Cardiac muscle cell (in vitro differentiated cells and primary cell): ENCODE measurements at places on chromosomes 3 and 15. TPM values are rescaled to one million over a fixed set of nuclear protein-coding genes. Genes with fewer than 3 reads are reported as not detected.

The PLIN1 gene
- polyA plus RNA-seq = 0.09 and 0.85 TPM in 2 replicates

DNA sequence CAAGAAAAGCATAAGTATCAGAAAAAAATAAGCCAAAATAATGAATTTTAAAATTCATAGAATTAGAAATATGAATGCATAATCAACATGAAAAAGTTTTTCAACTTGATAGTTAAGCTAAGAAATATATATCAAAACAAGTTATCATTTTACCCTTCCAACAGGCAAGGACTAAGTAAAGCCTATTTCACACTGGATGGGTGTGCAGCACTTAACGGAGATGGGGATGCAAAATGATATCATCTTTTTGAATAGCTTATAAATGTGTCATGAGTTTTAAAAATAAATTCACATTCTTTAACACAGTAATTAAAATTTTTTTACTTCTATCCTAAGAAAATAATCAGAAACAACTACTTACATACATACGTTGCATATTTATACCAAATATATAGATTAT is 20.9 kb downstream of the PIK3R4 start:
- no peak for DNase-seq

DNA sequence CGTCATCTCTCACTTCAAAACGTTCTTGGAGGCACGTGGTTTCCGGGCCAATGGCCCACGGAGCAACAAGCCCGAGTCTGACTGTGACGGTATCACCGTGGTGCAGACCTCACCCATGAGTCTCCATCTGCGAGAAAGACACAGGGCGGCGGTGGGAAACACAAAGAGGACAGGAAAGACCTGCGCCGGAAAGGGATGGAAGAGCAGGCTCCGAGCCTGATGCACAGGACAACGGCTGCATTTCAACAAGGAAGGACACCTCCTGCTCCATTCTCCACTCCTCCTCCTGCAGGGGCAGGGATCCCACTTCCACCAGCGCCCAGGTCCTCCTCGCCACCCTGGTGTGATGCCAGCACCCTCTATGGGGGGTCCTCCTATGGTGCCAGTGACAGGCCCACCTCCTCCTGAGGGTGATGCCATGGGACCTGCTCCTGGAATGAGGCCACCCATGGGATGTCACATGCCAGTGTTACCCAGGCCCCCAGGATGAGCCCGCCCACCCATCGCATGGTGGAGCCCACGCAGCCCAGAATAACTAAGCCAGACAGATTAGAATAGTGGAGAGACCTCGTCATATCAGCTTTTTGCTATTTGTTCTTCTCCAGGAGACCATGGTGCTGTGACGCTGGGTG is 73.0 kb upstream of the PCSK6 start:
- no peak for DNase-seq

GRCh38 chr3:143242101-143242500 is 122.5 kb downstream of the CHST2 start:
- DNase-seq = no peak

DNA sequence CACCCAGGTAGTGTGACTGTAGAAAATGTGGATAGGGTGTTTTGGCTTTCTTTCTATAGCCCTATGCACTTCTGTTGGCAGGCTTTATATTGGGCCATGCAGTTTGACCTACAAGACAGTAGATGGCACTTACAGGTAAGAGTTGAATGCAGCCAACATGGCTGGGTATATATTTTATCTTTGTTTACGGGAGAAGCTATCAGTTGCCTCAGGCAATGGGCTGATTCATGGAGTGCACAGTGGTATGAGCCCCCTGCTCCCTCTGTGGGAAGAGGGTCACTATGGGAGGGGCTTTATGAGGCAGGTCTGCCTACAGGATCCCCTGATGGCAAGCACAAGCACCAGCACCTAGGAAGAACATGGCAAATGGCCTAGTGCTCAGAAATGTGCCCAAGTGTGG is 301.2 kb upstream of the CDIN1 start:
- DNase-seq = no peak

- DNase-seq = peak; percentile 51
These were observed 83.1 kb downstream of the CACNA1D start for GRCh38 chr3:53577506-53577905.

DNA sequence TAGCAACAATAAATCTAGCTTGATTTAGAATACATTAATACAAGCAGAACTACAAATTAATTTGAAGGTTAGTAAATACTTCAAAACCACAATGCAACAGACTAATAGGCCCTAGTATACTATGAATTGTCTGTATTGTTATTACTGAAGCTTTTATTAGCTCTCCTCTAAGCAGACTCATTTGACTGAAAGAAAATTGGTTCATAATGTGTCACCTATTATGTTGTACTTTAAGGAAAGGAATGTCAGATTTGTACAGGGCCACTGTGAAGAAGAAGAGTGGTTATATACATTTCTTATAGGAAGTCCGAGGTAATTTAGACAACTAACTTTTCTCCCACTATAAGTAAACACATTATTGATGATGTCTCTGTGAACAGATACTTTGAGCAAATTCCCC is 954.5 kb downstream of the ZPLD1 start:
- no peak for DNase-seq

GRCh38 chr3:123909785-123910184 is 25.7 kb upstream of the MYLK start:
- DNase-seq = no peak

The NUP210 gene
- 23.7 and 28.6 TPM in 2 replicates for polyA plus RNA-seq

DNA sequence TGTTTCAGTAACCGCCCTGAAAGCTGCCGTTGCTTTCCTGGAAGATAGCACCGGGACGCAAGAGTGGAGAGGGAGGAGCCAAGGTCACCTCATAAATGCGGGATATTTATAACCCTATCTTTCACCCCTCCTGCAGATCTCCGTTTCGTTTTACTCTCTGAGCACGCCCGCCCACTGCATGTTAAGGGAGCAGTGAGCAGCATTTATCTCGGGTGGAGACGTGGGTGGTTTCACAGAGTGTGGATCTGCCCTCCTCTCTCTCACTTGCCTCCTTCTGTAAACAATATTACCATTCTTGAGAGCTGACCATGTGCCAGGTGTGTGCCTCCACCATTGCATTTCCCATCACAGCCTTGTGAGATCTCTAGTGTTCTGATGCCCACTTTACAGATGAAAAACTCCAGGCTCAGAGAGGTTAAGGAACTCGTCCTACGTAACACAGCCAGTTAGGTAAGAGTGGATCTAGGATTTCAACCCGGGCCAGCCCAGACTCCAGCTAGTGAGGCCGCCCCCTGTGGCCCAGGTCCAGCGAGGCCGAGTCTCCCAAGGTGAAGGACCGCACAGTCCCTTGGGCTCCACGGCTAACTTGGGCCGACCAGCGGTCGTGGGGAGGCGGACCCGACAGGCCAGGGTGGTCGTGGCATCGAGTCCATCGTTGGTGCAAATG is 16.9 kb upstream of the SEMA4B start:
- DNase-seq = peak; percentile 92

The SV2B gene
- 0.32 TPM in 1 of 2 replicates, not detected in the other for polyA plus RNA-seq

The SSUH2 gene
- polyA plus RNA-seq = not detected in 2 replicates

The DPPA2 gene
- polyA plus RNA-seq = not detected in 2 replicates

- no peak for DNase-seq
These were observed 38.0 kb downstream of the MGLL start for GRCh38 chr3:127784283-127784682.

DNA sequence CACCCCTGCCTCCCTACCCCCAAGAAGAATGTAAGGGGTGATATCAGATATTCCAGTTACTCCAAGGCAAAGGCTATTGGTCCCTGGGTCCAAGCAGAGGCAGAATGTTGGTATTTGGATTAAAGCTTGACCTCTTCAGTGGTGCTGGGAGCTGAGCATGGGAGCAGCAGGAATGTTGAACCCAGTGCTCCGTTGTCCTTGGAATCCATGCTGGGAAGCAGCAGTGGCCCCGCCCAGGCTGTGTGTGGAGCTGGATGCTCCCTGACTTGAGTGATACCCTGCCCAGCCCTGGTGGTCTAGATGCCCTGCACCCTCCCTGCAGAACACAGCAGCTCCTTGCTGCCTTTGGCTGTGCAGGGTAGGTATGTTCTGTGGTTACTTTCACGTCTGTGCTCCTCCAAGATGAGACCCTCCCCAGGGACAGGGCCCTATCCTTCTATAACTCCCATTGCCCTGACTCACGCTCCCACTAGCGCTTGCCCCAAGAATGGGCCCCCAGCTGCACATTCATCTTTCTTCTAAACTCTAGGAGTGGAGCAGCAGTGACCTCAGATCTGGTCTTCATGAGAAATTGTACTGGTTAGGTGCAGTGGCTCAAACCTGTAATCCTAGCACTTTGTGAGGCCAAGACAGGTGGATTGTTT is 35.1 kb downstream of the UMPS start:
- DNase-seq = no peak

- peak; percentile 69 for DNase-seq
These were observed 116.2 kb downstream of the MFSD1 start for GRCh38 chr3:158918008-158918407.

GRCh38 chr15:52139599-52140462 is 27.3 kb upstream of the BCL2L10 start:
- DNase-seq = peak; percentile 79

DNA sequence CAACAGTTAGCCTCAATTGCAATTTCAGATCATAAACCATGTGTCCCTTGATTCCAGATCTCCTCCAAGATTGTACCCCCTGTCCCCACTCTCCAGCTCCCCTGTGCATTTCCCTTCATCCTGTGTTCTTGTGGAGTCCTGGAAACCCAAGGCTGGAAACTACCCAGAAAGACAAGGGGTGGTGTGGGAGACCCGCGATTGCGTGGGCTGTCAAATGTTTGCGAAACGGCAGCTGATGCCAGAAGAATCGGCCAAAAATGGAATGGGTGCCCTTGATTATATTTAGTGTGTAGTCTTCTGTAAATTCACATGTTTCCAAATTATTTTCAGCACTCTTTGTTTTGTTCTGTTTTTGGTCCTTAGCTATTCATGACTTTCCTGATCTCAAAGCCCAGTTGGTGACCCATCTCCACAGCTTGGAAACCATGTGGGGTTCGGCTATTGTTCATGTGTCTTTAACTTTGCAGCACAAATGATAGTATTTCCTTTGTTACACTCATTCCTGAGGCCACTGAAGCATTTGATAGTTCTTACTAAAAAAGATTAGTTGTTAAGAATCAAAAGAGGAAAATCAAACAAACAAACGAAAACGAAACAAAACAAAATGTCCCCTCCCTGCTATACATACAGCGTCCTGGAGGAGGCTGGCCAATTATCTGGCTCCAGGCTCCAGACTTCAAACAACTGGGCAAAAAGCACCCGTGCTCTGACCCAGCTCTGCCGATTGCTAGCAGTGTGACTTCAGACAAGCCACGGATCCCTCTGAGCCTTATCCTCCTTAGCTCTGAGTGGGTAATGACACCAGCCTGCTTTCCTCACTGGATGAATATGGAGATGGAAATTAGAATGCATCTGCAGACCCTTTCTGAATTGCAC is 120.9 kb downstream of the CACNA2D3 start:
- peak; percentile 53 for DNase-seq

The CKMT1B gene
- 3.3 and 6.5 TPM in 2 replicates for polyA plus RNA-seq

- no peak for DNase-seq
These were observed 537.6 kb downstream of the PLOD2 start for GRCh38 chr3:145623349-145623748.

GRCh38 chr3:133506215-133506901 is 67.1 kb upstream of the CDV3 start:
- no peak for DNase-seq

The VIPR1 gene
- 0.60 and 0.86 TPM in 2 replicates for polyA plus RNA-seq

DNA sequence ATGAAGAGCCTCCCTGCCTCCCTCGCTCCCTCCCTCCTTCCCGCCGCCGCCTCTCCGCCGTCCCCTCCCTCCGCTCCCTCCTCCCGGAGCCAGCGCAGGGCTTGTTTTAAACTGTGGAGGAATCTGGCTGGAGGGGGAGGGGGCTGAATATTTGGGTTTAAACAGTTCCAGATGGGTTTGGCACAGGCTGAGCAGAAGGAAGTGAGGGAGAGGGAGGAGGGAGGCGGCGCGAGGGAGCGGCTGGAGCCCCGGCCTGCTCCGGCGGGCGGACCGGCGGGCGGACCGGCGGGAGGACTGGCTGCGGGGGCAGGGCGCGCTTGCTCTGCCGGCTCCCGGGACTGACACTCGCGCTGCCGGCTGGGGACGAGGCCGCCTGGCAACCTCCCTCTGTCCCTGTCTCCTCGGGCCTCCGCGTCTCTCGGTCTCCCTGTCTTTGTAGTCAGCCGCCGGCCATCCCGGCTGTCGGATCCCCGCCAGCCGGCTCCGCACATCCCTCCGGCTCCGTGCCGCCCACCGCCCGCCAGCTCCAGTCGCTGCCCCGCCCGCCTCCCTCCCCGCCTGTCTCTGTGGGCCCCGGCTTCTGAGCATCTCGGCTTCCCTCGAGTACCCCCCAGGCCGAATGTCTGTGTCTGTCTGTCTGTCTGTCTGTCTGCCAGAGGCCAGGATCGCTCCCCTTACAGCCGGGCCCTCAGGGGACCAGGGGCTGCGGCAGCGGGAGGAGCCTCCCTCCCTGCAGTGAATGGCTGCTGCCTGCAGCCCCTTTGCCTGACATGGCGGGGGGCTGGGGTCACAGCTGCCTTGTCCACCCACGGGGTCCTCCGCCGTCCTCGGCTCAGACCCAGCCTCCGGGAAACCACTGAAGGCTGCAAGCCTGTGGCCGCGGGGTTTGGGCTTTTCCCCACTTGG is 7.6 kb downstream of the EPHB3 start:
- DNase-seq = peak; percentile 71

The CATSPER2 gene
- polyA plus RNA-seq = 4.6 and 5.3 TPM in 2 replicates

DNA sequence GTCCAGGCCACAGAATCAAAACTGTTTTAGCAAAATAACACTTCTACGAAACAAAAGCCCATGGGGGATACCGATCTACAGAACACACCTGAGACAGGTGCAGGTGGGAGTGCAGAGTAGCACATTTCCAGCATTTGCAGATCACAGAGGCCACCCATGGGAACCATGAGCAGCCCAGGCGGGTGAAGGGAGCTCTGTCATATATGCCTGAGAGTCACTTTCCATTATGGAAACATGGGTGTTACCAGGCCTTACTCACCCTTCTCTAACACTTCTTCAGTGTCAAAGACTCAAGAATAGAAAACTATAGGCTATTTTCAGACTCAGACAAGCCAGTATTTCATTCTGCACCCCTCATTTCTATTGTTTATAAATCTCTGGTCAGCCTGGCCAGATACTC is 3.5 kb downstream of the PLA1A start:
- no peak for DNase-seq

The CCR1 gene
- polyA plus RNA-seq = not detected in 2 replicates

- DNase-seq = no peak
These were observed 1.5 kb downstream of the SNX33 start for GRCh38 chr15:75649045-75649761.
